ENCODE measurements at places on chromosomes 4 and X.

DNA sequence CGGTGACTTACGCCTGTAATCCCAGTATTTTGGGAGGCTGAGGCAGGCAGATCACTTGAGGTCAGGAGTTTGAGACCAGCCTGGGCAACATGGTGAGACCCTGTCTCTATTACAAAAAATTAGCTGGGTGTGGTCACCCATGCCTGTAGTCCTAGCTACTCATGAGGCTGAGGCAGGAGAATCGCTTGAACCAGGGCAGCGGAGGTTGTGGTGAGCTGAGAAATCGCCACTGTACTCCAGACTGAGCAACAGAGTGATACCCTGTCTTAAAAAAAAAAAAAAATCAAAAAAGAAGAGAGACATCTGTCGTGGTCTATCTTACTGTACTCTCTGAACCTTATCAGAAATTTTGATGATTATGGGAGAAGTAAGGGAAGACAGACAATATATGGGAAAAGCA, 144.3 kb downstream of the CAMK2D start:
- DNase-seq: no peak

DNA sequence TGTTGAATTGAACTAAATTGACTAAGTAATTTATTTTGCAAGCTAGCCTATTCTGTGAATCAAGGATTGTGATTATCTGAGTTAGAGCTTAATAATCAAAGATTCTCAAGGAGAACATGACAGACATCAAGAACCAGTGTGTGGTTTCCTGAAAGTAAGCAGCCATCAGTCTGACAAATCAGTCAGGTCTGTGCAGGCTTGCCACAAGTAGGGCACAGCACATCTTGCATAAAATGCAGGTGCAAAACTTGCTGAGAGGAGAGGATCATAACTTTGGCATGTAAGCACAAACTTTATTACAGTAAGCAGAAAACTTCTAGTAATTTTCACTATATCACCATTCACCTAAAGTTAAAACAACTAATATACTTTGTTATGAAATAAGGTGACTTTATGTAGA, 22.5 kb downstream of the FAM241A start:
- DNase-seq: no peak

GRCh38 chr4:84493092-84493850, 5.8 kb downstream of the NKX6-1 start:
- DNase-seq: no peak

DNA sequence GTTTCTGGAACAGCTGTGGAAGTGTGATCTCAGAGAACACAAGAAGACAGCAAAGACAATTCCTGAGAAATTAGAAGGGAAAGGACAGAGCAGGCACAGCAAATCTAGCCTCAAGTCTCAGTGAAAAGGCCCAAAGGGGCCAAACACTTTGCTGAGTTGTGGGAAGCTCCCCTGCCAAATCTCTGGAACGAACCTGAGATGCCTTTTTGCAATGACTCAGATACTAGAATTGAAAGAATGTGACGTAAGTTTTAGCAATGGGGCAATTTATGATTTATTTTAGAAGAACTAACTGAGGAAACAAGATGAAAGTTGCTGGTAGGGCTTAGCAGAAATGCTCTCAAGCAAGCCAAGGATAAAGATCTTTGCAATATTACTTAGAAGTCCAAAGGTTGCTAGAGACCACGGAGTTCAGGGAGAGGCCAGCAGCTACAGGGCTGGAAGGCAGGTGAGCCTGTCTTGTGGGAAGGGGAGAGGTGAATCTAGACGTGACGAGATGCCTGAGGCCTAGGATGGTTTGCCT, 92.8 kb downstream of the AMELX start:
- no peak for DNase-seq

- DNase-seq: no peak
These were observed 97.1 kb upstream of the NRK start for GRCh38 chrX:105725228-105725627.

GRCh38 chr4:55554453-55555030, 7.8 kb upstream of the CLOCK start:
- DNase-seq: peak; percentile 41

All from AML-193 (cell line).